ENCODE measurements at places on chromosomes 5 and 9.

DNA sequence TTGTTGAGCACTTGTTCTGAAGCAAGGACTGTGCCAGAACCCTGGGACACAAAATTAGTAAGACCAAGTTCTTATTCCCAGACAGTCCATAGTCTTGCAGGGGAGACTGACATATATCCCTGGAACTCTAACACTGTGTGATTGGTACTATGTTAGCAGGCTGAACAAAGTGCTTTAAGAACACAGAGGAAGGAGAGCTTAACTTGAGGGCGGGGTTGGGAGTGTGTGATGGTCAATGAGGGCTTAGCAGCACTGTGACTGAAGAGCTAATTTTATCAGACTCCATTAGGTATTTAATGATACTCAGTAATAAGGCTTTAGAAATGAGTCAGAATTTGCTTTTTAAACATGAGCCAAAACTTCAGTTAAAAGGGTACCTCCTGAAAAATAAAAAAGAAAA lies 14.9 kb upstream of the SPATA24 start:
- DNase-seq = no peak

- no peak for DNase-seq
Measured at GRCh38 chr5:124088289-124089032, 576.5 kb downstream of the CSNK1G3 start.

- DNase-seq = no peak
Measured at GRCh38 chr5:11903614-11904264, 507 bp downstream of the CTNND2 start.

GRCh38 chr9:76697554-76697953 lies 66.7 kb upstream of the PCA3 start:
- DNase-seq = no peak

GRCh38 chr9:4933177-4933576 lies 51.9 kb upstream of the JAK2 start:
- DNase-seq = no peak

- no peak for DNase-seq
Measured at GRCh38 chr5:14603141-14603540, 21.5 kb downstream of the OTULINL start.

Data from activated CD4-positive, CD25-positive, alpha-beta regulatory T cell treated with anti-CD3 and anti-CD28 coated beads, Interleukin-2, amount 50 U/mL, for 72 hours (primary cell).